Suprapubic skin (tissue), 4 donors: ENCODE measurements at places on chromosomes 16 and 17.

GRCh38 chr16:3054965-3055733 lies 8.8 kb downstream of the MMP25 start:
- DNase-seq, result no peak

GRCh38 chr17:22410136-22410535 lies 717.8 kb downstream of the KCNJ18 start:
- DNase-seq, result no peak

- no peak for DNase-seq
Measured at GRCh38 chr17:44311562-44312181, 3.3 kb downstream of the RUNDC3A start.

- DNase-seq, result peak; percentile 66
Measured at GRCh38 chr17:17493249-17493985, 2.8 kb downstream of the RASD1 start.

DNA sequence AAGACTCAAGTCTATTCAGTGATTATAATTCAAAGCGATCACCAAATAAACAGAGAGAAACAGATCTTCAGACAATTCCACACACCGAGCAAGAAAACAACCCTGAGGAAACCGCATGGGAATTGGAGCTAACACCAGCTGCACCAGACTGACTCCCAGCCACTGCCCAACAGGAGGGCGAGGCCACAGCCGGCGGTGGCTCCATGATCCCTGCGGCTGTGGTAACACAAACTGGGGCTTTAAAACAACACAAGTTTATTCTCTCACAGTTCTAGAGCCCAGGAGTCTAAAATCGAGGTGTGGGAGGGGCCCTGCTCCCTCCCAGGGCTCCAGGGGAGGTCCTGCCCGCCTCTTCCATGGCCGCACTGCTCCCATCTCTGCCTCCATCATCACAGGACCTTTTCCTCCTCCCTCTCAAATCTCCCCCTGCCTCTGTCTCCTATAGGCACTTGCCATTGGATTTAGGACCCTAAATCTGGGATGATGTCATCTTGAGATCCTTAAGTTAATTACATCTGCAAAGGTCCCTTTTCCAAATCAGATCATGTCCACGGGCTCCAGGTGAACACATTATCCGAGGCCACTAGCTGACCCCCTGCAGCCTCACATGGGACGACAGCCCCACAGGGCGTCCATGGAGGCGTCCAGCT lies 9.7 kb upstream of the HEXD start:
- DNase-seq, result no peak

DNA sequence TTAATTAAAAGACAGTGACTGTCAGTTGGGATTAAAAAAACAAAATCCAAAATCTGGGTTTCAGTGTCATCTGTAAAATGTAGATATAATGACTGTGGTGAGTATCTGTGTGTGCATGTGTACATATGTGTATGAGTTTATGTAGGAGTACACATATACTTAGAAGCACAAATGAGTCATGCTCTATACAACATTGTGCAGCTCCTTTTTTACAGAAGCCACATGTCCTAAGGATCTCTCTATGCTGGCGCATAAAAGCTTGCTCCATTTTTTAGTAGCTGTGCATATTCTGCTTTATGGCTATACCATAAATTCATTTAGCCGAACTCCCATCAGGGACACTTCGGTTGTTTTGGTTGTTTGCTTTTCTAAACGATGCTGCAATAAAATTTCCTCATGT lies 125.2 kb upstream of the EEF2KMT start:
- no peak for DNase-seq

DNA sequence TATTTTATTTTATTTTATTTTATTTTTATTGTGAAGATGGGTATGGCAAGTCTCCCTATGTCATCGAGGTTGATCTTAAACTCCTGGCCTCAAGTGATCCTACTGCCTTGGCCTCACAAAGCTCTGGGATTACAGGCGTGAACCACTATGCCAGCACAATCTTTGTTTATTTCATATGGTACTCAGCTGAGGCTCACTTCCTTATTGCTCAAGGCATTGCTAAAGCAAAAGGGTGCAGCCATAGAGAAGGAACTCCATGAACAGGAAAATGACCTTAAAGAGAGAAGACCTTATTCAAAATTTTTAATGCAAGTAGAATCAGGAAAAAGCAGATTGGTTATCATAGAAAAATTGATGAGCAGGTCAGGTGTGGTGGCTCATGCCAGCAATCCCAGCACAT lies 110.6 kb upstream of the RBBP6 start:
- no peak for DNase-seq

- no peak for DNase-seq
Measured at GRCh38 chr17:36213695-36214094, 2.8 kb downstream of the CCL4L2 start.

GRCh38 chr17:46191322-46192188 lies 1.7 kb downstream of the KANSL1 start:
- no peak for DNase-seq

DNA sequence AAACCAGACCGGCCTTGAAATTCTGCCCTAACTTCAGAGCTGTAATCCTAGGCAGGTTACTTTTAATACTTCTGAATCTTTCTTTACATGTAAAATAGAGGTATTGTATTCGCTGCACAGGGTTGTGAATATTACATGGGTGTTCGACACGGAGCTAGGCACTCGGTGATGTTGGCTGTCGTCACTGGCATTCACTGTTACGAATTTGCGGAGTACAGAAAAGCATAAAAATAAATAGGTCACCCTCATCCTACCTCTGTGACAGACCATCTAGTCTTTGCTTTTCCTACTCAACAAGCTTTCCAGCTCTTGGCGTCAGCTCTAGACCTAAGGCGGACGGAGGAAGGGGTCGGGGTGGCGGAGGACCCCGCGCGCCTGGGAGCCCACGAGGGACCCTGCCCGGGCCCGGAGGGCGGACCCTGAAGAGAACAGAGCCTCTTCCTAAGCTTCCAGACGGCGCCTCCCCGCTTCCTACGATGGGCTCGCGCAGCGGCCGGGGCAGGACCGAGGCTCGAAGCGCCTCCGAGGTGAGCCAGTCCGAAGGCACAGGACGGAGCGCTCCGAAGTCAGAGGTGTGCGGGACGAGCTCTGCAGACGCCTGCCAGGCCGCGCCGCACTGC lies 879 bp upstream of the SPG7 start:
- no peak for DNase-seq

- peak; percentile 31 for DNase-seq
Measured at GRCh38 chr16:66443269-66443652, 16.2 kb downstream of the BEAN1 start.

DNA sequence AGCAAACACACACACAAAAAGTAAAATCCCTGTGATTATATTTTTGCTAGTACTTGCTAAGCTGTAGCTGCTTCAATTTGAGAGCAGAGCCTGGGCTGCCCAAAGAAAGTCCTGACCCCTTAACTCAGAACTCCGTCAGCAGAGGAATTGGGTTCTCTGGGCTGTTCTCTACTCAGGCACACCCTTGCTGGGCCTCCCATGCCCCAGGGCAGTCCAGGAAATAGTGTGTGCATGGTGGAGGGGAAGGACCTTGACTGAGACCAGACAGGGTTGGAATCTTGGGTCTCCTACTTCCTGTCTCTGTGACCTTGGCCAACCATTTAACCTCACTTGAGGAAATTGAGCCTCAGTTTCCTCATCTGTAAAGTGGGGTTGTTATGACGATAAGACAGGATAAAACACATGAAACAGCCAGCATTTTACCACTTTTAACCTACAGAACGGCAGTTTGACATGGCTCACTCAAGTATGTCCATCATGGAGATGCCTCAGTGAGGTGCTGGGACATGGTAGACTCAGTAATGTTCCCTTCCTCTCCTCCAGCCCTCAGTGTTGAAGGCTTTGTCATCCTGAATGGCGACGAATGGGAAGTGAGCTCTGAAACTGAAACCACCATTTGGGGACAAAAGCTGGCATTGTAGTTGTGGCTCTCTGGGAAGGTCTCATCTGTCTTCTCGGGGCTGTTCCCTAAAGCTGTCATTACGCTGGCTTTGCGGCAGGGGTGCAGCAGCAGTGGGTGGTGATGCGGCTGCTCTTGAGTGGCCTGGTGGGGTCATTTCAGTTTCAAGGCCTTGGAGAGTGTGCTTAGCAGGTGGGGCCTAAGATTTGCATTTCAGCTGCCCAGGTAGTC lies 74.9 kb downstream of the CMIP start:
- no peak for DNase-seq

- DNase-seq, result peak; percentile 82
Measured at GRCh38 chr17:38667099-38667786, 7.5 kb downstream of the EPOP start.

DNA sequence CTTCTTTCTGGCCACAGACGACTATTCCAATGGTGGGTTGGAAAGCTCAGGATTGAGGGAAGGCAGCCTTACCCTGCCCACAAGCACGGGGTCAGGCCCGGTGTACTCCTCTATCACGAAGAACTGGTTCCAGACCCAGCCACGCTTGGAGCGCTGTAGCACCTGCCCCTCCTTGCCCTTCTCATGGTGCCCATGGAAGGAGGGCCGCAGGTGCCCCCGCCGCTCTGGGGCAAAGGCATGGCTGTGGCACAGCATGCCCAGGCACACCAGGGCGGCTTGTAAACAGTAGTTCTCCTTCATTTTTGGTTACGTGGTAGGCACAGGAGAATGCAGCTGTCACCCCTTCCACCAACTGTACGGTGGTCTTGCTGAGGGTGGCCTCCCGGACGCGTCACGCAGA lies 117.3 kb downstream of the CDH11 start:
- DNase-seq, result no peak

GRCh38 chr16:17171250-17172143 lies 299.3 kb downstream of the XYLT1 start:
- DNase-seq, result no peak

DNA sequence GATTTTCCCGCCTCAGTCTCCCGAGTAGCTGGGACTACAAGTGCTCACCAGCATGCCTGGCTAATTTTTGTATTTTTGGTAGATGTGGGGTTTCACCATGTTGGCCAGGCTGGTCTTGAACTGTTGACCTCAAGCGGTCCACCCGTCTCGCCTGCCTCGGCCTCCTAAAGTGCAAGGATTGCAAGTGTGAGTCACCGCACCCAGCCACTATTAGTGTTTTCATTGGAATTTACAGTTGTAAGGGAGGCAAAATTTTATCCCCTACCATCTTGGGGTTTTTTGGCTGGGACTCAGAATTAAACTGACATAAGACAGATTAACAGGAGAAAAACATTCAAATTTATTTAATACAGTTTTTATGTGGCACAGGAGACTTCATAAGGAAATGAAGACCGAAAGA lies 12.3 kb upstream of the MYCBPAP start:
- no peak for DNase-seq

GRCh38 chr17:57311281-57312216 lies 55.2 kb downstream of the MSI2 start:
- no peak for DNase-seq
